ENCODE measurements at places on chromosomes 11 and 22.
A peak's percentile ranks its signal among the peaks of the same experiment; 100 is the strongest.

- DNase-seq, result no peak
Observed at GRCh38 chr22:26804911-26805539, 147.6 kb downstream of the MIAT start.

DNA sequence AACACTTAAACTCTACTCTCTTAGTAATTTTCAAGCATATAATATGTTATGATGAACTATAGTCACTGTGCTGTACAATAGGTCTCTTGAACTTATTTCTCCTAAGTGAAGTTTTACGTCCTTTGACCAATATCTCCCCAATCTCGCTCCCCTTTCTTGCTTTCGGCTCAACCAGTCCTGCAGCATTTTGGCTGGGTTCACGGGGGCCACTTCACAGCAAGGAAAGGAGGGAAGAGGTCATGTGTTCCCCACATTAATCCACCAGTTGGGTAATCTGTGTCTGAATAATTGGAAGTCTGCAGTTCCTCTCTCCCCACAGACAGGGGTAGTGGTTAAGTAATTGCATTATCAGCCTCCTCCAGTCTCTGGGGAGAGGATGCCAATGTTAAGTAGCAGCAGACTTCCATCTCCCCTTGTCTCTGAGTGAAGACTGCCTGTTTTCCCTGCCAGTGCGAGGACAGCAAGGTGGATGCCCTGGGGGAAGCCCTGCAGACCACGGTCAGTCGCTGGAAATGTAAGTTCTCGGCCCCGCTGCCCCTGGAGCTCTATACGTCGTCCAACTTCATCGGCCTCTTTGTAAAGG, 59.2 kb upstream of the CRTAM start:
- DNase-seq, result no peak

DNA sequence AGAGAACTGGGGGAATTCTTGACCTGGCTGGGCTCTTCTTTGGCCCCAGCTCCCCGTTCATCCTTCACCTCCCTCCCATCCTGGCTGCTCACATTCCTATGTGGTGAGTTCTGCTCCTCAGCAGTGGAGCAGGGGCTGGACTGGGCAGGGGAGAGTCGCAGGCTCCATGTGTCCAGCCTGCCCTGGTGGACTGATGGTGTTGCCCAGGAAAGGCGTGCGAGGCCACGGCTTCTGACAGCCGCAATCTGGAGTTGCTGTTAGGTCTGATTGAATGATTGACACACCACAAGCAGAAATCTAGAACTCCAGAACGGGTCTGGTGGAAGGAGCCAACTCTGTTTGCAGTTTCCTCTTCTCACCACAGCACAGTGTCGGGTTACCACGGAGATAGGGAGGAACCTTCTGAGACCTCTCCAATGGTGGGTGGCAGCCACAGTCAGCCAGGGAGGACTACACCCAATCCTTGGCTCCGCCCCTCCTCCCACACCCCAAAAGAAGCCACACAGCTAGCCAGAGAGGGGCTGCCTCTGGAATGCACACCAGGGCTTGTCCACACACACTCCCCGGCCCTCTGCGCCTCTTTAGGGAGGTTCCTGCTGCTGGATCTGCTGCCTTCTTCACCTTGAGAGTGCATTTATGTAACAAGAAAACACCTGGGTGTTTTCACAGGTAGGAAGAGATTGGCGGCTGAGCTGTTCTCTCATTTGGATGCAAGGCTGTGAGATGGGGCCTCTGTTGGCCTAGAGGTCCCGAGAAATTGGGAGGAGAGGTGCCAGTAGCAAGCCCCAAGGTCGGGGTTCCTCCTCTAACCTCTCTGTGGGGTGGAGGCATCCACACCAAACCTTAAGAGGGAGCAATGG, 56.4 kb upstream of the CD44 start:
- peak; percentile 80 for DNase-seq

DNA sequence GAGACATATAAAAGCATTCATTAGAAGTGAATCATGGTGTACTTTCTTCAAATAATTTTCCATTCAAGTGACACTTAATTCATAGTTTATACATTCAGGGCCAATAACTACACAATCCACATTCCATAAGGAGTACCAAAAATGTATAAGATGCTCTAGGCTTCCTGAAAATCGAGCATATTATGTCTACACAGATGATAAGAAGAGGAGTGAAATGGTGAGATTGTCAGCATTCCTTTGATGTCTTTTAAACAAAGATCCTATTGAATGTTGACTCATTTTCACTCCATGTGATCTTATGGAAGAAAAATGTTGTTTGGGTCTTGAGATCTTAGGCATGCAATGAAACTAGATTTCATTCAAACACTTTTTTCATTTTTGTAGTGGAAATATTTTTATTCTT, 843.2 kb downstream of the KCNA4 start:
- DNase-seq, result no peak

GRCh38 chr11:65630215-65630614, 7.7 kb upstream of the SIPA1 start:
- DNase-seq, result no peak

- DNase-seq, result no peak
Observed at GRCh38 chr11:47609675-47610074, 15.5 kb upstream of the C1QTNF4 start.
